ENCODE measurements at places on chromosomes 2 and 18. TPM values are rescaled to one million over a fixed set of nuclear protein-coding genes. Genes with fewer than 3 reads are reported as not detected.

Gene INHBB
- 0.52 TPM for total RNA-seq

Gene RAB17
- total RNA-seq: 11.9 TPM

Gene CCBE1
- 8.7 TPM for total RNA-seq

Gene LRATD1
- 13.4 TPM for total RNA-seq

Gene IL36A
- total RNA-seq: not detected

Gene SIX2
- total RNA-seq: 0.35 TPM

Gene MC5R
- total RNA-seq: not detected

Gene MALL
- total RNA-seq: 60.8 TPM

Gene RAB6C
- total RNA-seq: not detected

Gene OSR1
- 0.80 TPM for total RNA-seq

Gene HAT1
- total RNA-seq: 39.8 TPM

Gene SCG2
- 0.35 TPM for total RNA-seq

Gene SLC4A3
- 3.5 TPM for total RNA-seq

Gene CPLX4
- not detected for total RNA-seq

Gene CELF4
- total RNA-seq: not detected

Gene BOLL
- not detected for total RNA-seq

Gene ANKRD30B
- not detected for total RNA-seq

Gene CD8B
- total RNA-seq: not detected

Gene MAP3K19
- not detected for total RNA-seq

Gene REG1B
- total RNA-seq: not detected

Gene POTEJ
- total RNA-seq: not detected

Gene GALNT14
- total RNA-seq: 93.3 TPM

Gene RUFY4
- total RNA-seq: not detected

Gene DES
- total RNA-seq: 0.30 TPM

Gene CABYR
- total RNA-seq: 9.2 TPM

Gene SERPINB11
- not detected for total RNA-seq

Gene UGT1A4
- total RNA-seq: 3.8 TPM

Gene PAX3
- not detected for total RNA-seq

Gene TDRD15
- not detected for total RNA-seq

Gene ALPP
- not detected for total RNA-seq

Gene G6PC2
- total RNA-seq: not detected

Gene PRSS56
- not detected for total RNA-seq

Gene CFAP65
- not detected for total RNA-seq

Gene CYBRD1
- total RNA-seq: 63.1 TPM
